ENCODE measurements at places on chromosomes 5 and 9.
A peak's percentile ranks its signal among the peaks of the same experiment; 100 is the strongest.

DNA sequence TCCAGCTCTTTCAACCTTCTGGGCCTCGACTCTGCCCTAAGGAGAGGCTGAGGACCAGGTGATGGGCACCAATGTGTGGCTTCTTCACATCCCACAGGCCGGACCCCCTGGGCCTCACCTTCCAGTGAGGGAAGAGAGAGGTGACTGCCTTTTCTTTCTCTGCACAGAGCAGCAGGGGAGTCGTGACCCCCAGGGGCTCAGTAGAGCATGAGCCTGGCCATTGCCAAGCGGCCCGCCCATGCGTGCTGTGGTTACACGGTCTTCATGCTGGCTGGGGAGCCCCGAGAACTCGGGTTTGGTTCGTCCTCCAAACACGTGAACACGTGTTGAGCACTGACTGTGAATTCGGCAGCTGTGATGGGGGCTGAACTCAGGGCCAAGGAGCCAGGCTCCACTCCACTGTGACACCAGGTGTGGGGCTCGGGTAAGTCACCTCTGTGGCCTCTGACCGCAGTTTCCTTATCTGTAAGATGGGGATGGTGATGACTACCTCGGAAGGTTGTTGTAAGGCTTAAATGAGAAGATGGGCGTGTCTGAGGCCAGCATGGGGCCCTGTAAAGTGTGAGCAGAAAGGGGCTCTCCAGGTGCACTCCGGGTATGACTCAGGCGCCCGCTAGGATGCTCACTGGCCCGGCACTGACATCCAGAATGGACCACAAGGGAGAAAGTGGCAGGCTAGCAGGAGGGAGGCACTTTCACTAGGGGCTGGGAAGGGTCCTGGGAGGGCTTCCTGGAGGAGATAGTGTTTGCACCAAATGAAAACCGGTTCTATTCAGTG, 13.4 kb upstream of the GRHPR start:
- no peak for DNase-seq

- no peak for DNase-seq
These were observed 266.8 kb downstream of the NDUFS4 start for GRCh38 chr5:53827211-53827651.

DNA sequence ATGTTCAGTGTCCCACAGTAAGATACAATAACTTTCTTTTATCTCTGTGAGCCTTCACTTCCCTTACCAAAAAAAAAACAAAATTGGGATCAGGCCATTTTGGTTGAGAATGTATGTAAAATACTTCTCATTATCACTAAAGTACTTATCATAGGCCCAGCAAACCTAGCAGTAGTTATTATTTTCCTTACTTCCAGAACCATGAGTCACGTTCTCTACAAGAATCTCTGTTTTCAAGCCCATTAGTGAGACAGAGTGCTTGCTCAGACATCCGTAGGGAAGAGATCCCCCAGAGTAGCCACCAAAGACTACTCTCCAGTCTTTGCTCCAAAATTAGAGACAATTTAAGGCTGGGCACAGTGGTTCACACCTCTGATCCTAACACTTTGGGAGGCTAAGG, 103.9 kb upstream of the NR5A1 start:
- no peak for DNase-seq

DNA sequence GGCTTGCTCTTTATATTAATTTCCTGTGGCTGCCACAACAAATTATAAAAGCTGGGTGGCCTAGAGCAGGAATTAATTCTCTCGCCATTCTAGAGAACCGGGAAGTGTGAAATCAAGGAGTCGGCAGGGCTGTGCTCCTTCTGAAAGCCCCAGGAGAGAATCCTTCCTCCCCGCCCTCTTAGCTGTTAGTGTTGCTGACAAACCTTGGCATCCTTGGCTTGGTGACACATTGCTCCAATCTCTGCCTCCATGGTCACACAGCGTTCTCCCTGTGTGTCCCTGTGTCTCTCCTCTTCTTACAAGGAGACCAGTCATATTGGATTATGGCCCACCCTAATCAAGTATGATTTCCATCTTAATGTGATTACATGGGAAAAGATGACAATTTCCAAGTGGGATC, 55.9 kb upstream of the NEURL1B start:
- DNase-seq: no peak

DNA sequence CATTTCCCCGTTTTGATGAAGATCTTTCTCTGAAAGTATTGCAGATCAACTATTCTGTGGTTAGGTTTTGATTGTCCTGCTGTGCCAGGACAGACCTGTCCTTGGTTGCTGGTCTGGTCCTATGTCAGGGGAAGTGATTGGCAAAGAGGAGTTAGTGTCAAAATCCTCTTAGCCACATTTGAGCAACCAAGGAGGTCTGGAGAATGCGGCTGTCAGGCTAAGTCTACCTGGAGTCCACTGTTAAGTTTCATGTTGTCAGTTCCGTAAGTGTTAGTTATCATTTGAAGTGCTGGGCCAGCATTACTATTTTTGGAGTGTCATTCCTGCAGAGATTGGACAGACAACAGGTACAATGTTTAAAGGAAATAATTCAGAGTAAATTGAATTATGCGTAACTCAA, 62.3 kb downstream of the UBE2QL1 start:
- no peak for DNase-seq

DNA sequence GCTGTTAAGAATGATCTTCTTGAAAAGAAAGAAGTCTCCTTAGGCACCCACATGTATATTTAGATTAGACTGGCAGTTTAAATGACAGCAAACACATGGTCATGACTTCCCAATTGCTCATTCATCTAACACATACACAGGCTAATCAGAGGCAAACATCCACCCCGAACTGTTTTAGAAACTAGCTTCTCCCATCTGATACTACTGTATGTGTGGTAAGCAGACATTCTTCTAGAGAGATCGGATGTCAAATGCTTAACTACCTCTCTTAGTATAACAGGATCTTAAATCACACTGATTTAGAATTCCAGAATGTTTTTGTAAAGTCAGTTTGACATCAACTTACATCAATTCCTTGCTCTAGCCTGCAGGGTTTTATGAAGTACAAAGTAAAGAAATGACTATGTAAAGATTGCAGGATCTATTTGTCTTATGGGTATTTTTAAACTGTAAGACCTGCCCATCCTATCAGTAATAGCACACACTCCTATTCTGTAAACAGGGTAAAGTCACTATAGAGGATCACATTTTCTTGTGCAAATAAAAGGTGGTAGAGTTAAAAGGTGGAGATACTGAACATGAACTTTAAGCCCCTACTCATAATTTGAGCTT, 239.7 kb downstream of the MLLT3 start:
- no peak for DNase-seq

GRCh38 chr5:53291528-53291927, 182.0 kb upstream of the MOCS2 start:
- DNase-seq: no peak

DNA sequence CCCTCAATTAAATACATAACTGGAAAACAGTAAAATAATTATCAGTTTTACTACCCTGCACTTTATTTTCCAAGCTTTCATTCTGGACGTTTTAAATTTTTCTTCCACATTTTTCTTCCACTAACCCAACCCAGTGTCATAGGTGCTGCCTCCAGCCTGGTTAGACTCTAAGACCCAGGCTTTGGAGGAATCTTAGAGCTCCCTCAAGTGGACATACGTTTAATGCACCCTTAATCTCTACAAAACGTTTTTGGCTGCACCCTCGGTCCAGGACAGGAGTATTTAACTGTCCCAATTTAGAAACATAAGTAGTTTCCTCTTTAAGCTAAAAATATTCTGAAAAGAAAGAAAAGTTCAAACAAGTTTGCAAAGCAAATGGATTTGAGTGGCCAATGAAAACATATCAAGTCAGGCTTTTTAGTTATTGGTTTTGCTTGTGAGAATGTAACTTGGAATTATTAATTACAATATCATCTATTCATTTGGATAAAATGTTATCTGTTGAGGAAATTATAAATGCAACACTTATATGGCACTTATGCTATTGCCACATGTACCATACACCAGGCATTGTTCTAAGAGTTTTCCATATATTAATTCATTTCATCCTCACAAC, 38.9 kb downstream of the CDH6 start:
- DNase-seq: peak; percentile 39

DNA sequence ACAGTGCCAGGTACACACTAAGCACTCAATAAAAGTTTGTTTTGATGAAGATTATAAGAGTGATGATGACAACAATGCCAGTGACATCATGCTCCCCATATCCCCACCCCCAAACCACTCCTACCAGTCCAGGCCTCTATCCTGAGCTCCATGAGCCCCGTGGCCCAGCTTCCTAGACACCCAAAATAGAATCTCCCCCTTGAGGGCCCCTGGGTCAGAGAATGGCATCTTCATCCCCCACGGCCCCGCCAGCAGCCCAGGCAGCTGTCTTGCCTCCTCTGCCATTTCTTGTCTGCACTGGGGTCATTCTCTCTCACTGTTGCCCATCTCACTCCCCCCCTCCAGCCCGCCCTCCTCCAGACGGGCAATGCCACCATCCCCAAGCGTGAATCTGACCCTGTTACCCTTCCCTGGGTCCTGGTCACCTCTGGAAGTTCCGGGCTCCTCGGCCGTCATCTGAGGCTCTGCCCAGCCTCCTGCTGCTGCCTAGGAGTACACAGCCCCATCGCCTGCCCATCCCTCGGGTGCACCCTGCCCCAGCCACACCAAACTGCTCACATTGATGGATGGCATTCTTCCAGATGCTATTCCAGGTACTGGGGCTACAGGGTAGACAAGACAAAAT, 76.8 kb upstream of the LMX1B start:
- no peak for DNase-seq

GRCh38 chr9:126682113-126682810, 68.5 kb downstream of the LMX1B start:
- DNase-seq: no peak

GRCh38 chr9:89706086-89706485, 101.3 kb downstream of the GADD45G start:
- no peak for DNase-seq

- DNase-seq: no peak
These were observed 92.2 kb downstream of the KLF4 start for GRCh38 chr9:107397076-107398044.

DNA sequence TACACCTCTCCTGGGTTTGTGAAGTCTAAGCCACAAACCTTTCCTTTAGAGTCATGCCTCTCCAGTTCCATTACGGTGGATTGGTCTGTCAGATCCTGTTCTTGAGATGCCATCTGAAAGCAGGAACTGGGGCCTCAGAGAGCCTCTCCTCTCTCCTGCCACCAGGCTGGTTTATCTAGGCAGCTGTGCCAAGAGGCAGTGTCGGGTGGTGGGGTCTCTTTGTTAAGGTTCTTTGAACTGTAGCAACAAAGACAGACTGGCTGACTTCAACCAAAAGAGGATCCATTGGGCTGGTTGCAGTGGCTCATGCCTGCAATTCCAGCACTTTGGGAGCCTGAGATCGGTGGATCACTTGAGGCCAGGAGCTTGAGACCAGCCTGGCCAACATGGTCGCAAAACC, 66.0 kb upstream of the ANGPTL2 start:
- no peak for DNase-seq

DNA sequence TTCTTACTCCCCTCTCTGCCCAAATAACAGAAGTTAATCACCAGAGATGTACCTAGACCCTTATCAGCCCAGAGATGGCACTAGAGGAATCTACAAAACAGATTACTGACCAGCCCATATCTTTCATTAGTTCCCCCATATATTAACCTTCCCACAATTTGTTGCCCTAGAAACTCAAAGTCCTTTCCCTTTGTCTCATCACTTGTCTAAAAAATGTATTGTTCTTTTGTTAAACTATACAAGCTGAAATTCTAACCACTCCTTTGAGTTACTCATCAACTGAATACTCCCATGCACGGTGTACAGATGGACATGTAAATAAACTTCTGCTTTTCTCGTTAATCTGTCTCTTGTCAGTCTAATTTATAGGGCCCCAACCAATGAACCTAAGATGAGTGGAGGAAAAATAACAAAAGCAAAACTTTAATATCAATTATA, 130.9 kb downstream of the CCDC192 start:
- DNase-seq: no peak

DNA sequence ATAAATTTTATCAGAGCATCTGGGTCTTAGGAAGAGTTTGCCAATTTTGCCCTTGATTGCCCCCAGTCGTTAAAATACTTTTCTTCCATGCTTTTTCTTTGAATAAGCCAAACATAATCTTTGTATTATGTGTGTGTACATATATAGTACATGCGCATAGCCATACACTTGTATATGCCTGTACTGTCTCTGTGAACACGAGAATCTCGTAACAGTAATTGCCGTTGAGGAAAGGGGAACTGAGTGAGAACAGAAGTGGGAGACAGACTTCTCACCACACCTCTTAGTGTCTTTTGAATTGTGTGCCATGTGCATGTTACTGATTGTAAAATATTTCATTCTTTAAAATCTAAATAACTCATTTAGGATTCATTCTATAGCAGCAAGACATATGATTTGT, 79.6 kb upstream of the GRHPR start:
- DNase-seq: no peak

GRCh38 chr5:11655681-11656080, 248.6 kb downstream of the CTNND2 start:
- no peak for DNase-seq

GRCh38 chr5:139639619-139640380, 8.3 kb upstream of the CXXC5 start:
- no peak for DNase-seq

- DNase-seq: peak; percentile 78
These were observed 41.6 kb upstream of the ZNF300 start for GRCh38 chr5:150946351-150946905.

DNA sequence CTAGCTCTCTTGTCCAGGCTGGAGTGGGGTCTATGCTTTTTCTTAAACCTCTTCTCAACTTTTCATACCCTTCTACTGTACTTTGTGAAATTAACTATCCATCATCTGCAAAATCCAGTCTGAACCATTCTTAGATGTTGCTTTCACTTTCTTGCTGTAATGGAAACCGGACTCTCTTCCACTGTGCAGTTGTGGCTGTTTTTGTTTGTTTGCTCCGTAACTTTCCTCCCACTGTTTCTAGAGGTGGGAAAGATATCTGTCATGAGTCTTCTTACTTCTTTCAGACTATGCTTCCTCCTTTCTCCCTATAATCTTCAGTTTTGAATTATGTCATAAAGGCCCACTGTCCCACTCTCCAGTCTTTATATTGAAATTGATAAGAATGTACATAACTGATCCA, 6.5 kb downstream of the TNPO1 start:
- DNase-seq: no peak

DNA sequence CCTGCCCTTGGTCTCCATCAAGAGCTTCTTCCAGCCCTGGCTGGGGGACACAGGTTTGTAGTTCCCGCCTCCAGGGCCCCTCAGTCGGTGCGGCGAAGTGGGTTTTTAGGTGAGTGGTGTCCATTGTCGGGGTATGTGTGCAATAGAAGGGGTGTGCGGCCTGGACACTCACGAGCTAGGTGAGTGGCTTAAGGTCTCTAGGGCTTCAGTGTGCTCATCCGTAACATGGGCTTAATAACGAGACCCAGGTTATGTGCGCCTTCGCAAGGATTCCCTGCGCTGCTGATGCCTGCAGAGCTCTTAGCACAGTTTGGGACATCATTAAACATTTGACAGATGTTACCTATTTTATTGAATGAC, 656 bp downstream of the CEP78 start:
- DNase-seq: no peak

DNA sequence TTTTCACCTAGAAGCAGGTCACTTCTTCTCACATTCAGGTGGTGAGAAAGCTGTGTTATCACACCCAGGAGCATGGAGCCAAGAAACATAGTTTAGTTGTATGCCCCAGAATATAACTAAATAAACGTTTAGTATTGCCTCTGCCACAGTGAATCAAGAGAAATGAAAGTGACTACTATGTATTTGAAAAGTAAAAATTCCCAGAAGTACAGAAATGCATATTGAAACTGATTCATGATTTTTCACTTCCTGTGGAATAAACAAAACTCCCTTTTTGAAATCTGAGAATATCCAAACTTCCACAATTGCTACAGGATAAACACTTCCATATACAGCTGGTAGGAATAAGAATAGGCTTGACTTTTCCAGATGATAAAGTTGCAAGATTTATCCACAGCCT, 15.3 kb upstream of the NINJ1 start:
- no peak for DNase-seq

GRCh38 chr9:5113994-5114748, 71.3 kb downstream of the INSL6 start:
- no peak for DNase-seq
